ENCODE measurements at places on chromosomes 13 and 19. TPM values are rescaled to one million over a fixed set of nuclear protein-coding genes. Genes with fewer than 3 reads are reported as not detected.

DNA sequence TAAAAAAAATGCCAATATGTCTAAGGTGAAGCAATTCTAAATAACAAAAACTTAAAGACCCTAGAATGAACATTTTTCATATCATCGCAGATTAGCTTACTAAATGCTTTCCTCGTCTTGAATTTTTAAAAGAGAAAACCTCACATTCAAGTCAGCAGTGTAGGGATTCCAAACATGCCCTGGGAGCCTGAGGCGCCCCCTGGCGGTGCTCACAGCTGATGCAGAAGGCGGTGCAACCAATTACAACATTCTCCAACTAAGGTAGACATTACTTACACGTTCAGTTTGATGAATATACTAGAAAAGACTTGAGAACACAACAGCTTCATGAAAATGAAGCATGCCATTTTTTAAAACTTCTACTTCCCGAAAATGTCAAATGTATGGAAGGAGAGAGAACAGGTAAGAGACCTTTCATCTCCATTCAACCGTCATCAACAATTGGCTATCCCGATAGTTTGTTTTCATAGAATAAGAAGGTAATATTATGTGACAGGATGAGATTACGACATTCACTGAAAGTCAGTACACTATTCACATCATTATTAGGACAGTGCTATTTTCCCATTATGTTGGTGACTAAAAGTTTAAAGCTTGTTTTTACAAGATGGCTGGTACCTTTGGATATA lies 304.4 kb downstream of the DCLK1 start:
- no peak for DNase-seq

GRCh38 chr13:41985788-41986508 lies 25.0 kb upstream of the VWA8 start:
- no peak for DNase-seq

DNA sequence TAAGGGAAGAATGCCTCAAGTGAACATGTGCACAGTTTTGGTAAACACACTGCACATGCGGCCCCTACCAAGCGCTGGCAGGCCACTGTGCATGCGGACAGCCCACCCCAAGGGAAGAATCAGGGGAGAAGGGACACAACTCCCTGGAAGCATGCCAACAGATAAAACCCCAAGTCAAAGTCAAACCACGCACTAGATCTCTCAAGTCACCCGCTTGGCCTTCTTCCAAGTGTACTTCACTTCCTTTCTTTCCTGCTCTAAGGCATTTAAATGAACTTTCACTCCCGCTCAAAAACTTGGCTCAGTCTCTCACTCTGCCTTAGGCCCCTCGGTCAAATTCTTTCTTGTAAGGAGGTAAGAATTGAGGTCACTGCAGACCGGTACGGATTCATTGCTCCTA lies 4.6 kb upstream of the RFXAP start:
- no peak for DNase-seq

DNA sequence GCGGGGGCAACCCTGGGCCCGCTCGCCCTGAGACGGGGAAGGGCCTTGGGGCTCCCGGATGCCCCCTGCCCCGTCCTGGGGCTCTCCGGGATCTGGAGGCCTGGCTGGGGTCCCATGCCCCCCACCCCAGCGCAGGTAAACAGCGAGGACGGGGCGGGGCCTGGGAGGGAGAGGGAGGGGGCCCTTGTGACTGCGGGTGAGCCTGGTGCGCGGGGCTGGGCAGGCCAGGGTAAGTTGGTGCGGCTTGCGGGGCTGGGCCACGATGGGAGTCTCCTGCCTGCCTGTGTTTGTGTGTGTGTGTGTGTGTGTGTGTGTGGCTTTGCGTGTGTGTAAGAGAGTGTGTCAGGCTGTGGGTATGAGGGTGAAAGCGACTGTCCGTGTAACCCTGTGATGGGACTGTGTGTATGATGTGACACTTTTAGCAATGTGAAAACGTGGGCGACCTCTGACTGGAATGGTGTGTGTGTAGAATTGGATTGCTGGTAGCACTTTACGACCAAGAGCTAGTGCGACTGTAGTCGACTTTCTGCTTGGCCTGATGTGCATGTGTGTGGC lies 426 bp downstream of the KLC3 start:
- DNase-seq = no peak

GRCh38 chr19:40055049-40055448 lies 982 bp downstream of the ZNF780B start:
- DNase-seq = no peak

- no peak for DNase-seq
Observed at GRCh38 chr13:24187185-24187584, 26.7 kb downstream of the SPATA13 start.

- no peak for DNase-seq
Observed at GRCh38 chr13:113105032-113105920, at the start of gene F7. TSS of gene F7 (plus strand) at chr13:113105791. CDS start at chr13:113105842, 51 bp downstream.

GRCh38 chr19:3682741-3683404 lies 17.4 kb downstream of the PIP5K1C start:
- DNase-seq = no peak

SIX5 gene
- total RNA-seq = 2.6 TPM

Data from CD8-positive, alpha-beta memory T cell (primary cell).